Mesangial cell (primary cell): ENCODE measurements at places on chromosomes 7 and 10. TPM values are rescaled to one million over a fixed set of nuclear protein-coding genes. Genes with fewer than 3 reads are reported as not detected.

DYDC2 gene
- not detected in 2 replicates for total RNA-seq

PWWP2B gene
- 7.0 and 18.0 TPM in 2 replicates for total RNA-seq

JAZF1 gene
- total RNA-seq, result 3.9 and 4.4 TPM in 2 replicates

CBLL1 gene
- total RNA-seq, result 13.0 and 16.1 TPM in 2 replicates

CALML3 gene
- total RNA-seq, result not detected in 2 replicates

UTF1 gene
- total RNA-seq, result not detected in 2 replicates

TUBB8 gene
- total RNA-seq, result 0.25 and 0.33 TPM in 2 replicates

A1CF gene
- not detected in 2 replicates for total RNA-seq

PPRC1 gene
- total RNA-seq, result 26.1 and 26.7 TPM in 2 replicates

MKRN1 gene
- 21.7 and 48.0 TPM in 2 replicates for total RNA-seq

SLC13A1 gene
- not detected in 2 replicates for total RNA-seq

PCGF5 gene
- 21.6 and 22.7 TPM in 2 replicates for total RNA-seq

H2AZ2 gene
- 105 and 178 TPM in 2 replicates for total RNA-seq

SPDYE8 gene
- total RNA-seq, result not detected in 2 replicates

TRIL gene
- total RNA-seq, result 0.16 and 9.9 TPM in 2 replicates

RELN gene
- 3.1 and 10.1 TPM in 2 replicates for total RNA-seq

OGDHL gene
- 0.98 and 18.1 TPM in 2 replicates for total RNA-seq

GNGT1 gene
- total RNA-seq, result not detected in 2 replicates

TAC1 gene
- not detected in 2 replicates for total RNA-seq

TFEC gene
- not detected in 2 replicates for total RNA-seq

FAM25C gene
- not detected in 2 replicates for total RNA-seq

PTPN20 gene
- 0.76 and 1.8 TPM in 2 replicates for total RNA-seq

PLXNA4 gene
- total RNA-seq, result 0.16 and 0.51 TPM in 2 replicates

CRYGN gene
- total RNA-seq, result 1.3 TPM in 1 of 2 replicates, not detected in the other

AASS gene
- 11.0 and 14.3 TPM in 2 replicates for total RNA-seq

ADAM22 gene
- 2.0 and 7.3 TPM in 2 replicates for total RNA-seq

IDI2 gene
- total RNA-seq, result not detected in 2 replicates

ANKRD30A gene
- not detected in 2 replicates for total RNA-seq

VSTM2A gene
- not detected in 2 replicates for total RNA-seq

DPP6 gene
- total RNA-seq, result 0.25 TPM in 1 of 2 replicates, not detected in the other

FGL2 gene
- under 0.01 TPM in 1 of 2 replicates, not detected in the other for total RNA-seq

ZNF32 gene
- 16.8 and 24.1 TPM in 2 replicates for total RNA-seq

ZNF488 gene
- 0.25 and 1.1 TPM in 2 replicates for total RNA-seq

TCAF2 gene
- total RNA-seq, result 0.38 and 0.98 TPM in 2 replicates

LIPF gene
- not detected in 2 replicates for total RNA-seq

HDAC9 gene
- total RNA-seq, result 10.3 and 13.6 TPM in 2 replicates
